ENCODE measurements at places on chromosomes 7 and 10. TPM values are rescaled to one million over a fixed set of nuclear protein-coding genes. Genes with fewer than 3 reads are reported as not detected.

GRCh38 chr10:78771260-78771659 is 297.5 kb upstream of the ZMIZ1 start:
- H3K27me3 ChIP-seq, result no peaks in the 10 kb centered on the region
- DNase-seq, result no peak
- H3K4me1 ChIP-seq, result no peaks in the 10 kb centered on the region
- no peak overlapping the region for H3K27ac ChIP-seq
- H3K4me3 ChIP-seq, result no peak overlapping the region
- H3K36me3 ChIP-seq, result no peaks in the 10 kb centered on the region

CLDN3 gene
- total RNA-seq, result 14.2 TPM

DNA sequence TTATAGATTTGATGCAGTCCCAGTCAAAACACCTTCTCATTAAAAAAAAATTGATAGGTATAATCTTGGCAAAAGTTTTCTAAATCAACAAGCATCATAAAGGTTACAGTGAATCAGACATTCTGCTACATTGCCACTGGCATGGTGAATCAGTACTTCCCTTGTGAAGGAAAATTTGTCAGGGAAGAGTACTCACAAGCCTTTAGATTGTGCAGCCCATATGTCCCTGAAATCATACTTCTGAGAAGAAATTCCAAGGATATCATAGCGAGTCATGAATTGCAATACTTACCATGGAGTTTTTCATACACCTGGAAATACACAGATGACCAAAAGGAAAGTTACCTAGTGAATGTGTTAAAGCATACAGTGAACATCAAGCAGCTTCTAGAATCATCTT is 17.2 kb downstream of the VSTM2A start:
- no peak overlapping the region for H3K27ac ChIP-seq
- DNase-seq, result no peak
- no peaks in the 10 kb centered on the region for H3K27me3 ChIP-seq
- H3K4me1 ChIP-seq, result no peaks in the 10 kb centered on the region
- H3K4me3 ChIP-seq, result no peak overlapping the region

- H3K36me3 ChIP-seq, result no peaks in the 10 kb centered on the region
- peaks cover 56% of the 10 kb centered on the region for H3K4me1 ChIP-seq
- DNase-seq, result no peak
- H3K4me3 ChIP-seq, result no peak overlapping the region
- no peak overlapping the region for H3K27ac ChIP-seq
Observed at GRCh38 chr7:111098926-111099250, 8.0 kb downstream of the LRRN3 start.

TRPV5 gene
- total RNA-seq, result not detected

OR2A1 gene
- total RNA-seq, result not detected

DNA sequence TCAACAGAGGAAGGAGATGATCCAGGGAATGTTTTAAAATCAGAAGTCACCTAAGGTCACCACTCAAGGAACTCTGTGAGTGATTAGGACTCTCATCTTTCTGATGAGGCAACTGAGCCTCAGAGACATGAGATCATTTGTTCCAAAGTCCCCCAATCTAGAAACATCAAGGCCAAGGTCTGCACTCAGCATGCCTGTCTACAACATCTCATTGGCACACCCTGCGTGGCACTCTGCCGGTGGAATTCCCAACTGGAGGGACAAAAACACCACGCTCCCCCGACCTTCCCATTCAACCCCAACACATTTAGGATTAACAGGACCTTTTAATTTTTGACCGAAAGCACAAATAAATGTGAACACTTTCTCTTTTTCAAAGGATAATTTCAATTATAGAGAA is 31.4 kb downstream of the CPXM2 start:
- no peak overlapping the region for H3K4me3 ChIP-seq
- H3K36me3 ChIP-seq, result no peaks in the 10 kb centered on the region
- no peaks in the 10 kb centered on the region for H3K4me1 ChIP-seq
- H3K27me3 ChIP-seq, result no peaks in the 10 kb centered on the region

OR9A2 gene
- total RNA-seq, result not detected

DNA sequence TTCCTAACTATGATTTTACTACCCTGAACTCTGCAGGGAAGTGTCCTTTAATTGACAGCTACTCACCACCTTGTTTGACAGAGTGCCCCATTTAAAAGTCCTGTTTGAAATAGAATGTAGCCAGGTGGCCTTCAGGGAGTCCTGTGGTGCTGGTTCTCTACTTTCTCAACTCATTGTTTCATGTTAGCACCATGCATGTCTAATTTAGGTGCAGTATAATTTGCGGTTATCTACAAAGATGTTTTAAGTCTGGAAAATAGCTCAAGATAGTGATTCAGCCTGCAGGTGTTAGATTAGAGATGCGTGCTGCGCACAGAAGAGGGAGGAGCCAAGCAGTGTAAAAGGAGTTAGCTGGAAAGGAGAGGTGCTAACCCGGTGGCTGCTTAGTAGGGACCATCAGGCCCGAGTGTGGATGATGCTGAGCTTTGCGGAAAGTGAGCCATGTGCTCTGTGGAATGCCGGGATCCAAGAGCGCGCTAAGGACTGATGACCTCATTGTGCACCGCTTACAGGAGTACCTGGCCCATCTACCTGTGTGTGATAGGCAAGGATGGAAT is 1.2 kb downstream of the CCM2 start:
- DNase-seq, result peak; percentile 46
- no peak overlapping the region for H3K27ac ChIP-seq
- peak overlapping the region; percentile 85 for H3K4me3 ChIP-seq
- no peaks in the 10 kb centered on the region for H3K36me3 ChIP-seq
- no peaks in the 10 kb centered on the region for H3K27me3 ChIP-seq

DNA sequence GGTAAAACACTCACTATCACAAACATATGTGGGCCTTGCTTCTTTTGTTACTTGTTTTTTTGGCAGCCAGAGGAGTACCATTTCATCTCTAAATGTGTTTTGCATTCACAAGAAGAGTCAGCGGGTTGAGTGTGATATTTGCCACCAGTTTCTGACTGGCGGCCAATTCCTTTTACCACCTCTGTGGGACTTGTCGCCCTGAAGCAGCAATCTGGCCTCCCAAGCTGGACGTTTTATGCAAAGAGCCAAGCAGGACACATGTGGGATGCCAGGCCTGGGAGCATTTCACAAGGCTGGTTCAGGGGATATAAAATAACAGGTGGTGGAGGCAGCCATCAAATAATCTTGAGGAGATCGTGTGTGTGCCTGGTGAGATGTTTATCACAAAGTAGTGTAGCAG is 61.8 kb upstream of the TRIL start:
- H3K4me1 ChIP-seq, result no peaks in the 10 kb centered on the region
- no peak for DNase-seq
- no peak overlapping the region for H3K4me3 ChIP-seq
- no peak overlapping the region for H3K27ac ChIP-seq

DNA sequence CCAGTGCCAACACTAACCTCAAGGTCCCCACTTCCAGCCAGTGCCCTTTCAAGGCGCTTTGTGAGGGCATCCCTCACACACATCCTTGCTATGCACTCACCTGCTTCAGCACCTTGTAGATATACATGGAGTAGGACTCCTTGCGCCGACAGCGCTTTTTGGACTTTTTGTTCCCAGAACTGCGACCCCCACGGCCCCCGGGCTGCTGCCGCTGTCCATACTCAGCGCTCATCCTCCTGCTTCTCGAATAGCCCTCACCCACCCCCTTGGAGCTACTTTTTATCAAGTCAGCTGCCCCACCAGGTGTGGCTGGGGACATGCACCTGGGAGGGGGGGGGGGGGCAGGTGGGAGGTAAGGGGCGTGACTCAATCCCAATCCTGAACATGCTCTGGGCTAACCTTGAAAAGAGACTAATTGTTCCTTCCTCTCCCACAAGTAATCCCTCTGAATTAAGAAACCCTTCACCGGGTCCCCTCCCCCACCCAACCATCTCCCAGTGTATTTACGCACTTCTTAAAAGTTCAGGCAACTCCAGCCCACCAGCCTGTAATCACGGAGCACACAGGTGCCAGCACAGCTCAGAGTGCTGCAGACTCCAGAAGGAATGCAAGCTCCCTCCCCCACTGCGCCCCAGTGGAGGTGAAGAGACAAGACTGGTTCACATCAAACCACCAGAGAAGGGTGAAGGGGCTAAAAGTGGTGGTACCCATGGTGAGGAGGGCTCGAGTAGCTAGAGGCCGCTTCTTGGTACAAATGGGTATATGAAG is at the start of gene H2BK1:
Gene H2BK1, minus strand, starts transcription at position 402 of the 768 bp plus-strand sequence. Its CDS starts 170 bp downstream, at position 232.
- DNase-seq, result peak; percentile 55
- H3K4me1 ChIP-seq, result peaks cover 18% of the 10 kb centered on the region
- H3K27ac ChIP-seq, result no peak within 1 kb of the TSS
- H3K4me3 ChIP-seq, result peak within 1 kb of the TSS; percentile 5
- H3K27me3 ChIP-seq, result peaks cover 10% of the 10 kb centered on the region
- no peaks in the 10 kb centered on the region for H3K36me3 ChIP-seq

- no peak overlapping the region for H3K4me3 ChIP-seq
- no peak overlapping the region for H3K27ac ChIP-seq
- H3K4me1 ChIP-seq, result no peaks in the 10 kb centered on the region
- no peaks in the 10 kb centered on the region for H3K27me3 ChIP-seq
- DNase-seq, result no peak
Observed at GRCh38 chr10:90788968-90789367, 68.9 kb downstream of the HTR7 start.

GSTO2 gene
- 7.6 TPM for total RNA-seq

GRCh38 chr7:42198974-42199668 is 37.9 kb downstream of the GLI3 start:
- H3K4me1 ChIP-seq, result peaks cover 40% of the 10 kb centered on the region
- no peaks in the 10 kb centered on the region for H3K27me3 ChIP-seq
- no peaks in the 10 kb centered on the region for H3K36me3 ChIP-seq
- H3K27ac ChIP-seq, result peak overlapping the region; percentile 24
- DNase-seq, result no peak

GRCh38 chr7:135317676-135318325 is 84.2 kb downstream of the STRA8 start:
- no peaks in the 10 kb centered on the region for H3K27me3 ChIP-seq
- DNase-seq, result no peak
- H3K36me3 ChIP-seq, result no peaks in the 10 kb centered on the region
- H3K4me1 ChIP-seq, result peaks cover 10% of the 10 kb centered on the region
- no peak overlapping the region for H3K4me3 ChIP-seq

DNA sequence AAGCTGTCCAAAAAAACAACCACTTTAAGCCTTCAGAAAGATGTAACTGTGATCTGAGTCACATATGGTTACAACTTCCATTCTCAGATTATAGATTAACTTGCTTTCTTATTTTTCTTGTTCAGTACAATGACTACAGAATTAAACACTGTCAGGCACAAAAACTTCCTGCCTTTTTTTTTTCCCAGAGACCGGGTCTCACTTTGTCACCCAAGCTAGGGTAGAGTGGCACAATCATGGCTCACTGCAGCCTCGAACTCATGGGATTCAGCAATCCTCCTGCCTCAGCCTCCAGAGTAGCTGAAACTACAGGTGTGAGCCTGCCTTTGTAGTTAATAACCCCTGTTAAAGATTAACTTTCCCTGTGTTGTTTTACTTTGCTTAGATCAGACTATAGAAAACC is 163.2 kb downstream of the AVL9 start:
- no peaks in the 10 kb centered on the region for H3K27me3 ChIP-seq
- peaks cover 6% of the 10 kb centered on the region for H3K4me1 ChIP-seq
- no peak overlapping the region for H3K27ac ChIP-seq

GRB10 gene
- total RNA-seq, result 33.9 TPM

- no peaks in the 10 kb centered on the region for H3K36me3 ChIP-seq
- DNase-seq, result no peak
- no peak overlapping the region for H3K27ac ChIP-seq
- H3K4me3 ChIP-seq, result no peak overlapping the region
- no peaks in the 10 kb centered on the region for H3K27me3 ChIP-seq
Observed at GRCh38 chr10:117928281-117928680, 118.5 kb downstream of the RAB11FIP2 start.

DNA sequence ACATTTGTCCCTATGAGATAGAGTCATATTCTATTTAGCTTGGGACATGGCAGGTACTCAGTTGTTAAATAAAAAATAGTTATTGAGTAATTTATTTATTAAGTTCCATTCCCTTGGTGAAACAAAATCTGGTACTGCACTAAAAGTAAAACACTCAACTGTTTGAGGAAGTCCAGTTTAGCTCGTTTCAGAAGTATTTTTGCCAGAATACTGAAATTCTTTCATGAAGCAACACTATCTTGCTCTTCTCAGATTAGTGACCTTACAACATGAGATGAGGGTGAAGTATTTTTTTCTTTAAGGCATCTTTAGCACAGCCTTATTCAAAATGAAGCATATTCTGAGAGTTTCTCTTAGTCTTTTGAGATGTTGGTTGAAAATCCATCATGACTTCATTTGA is 106.0 kb downstream of the ZNF365 start:
- DNase-seq, result no peak
- H3K27me3 ChIP-seq, result no peaks in the 10 kb centered on the region
- H3K36me3 ChIP-seq, result no peaks in the 10 kb centered on the region
- H3K4me1 ChIP-seq, result no peaks in the 10 kb centered on the region
- no peak overlapping the region for H3K4me3 ChIP-seq

DNA sequence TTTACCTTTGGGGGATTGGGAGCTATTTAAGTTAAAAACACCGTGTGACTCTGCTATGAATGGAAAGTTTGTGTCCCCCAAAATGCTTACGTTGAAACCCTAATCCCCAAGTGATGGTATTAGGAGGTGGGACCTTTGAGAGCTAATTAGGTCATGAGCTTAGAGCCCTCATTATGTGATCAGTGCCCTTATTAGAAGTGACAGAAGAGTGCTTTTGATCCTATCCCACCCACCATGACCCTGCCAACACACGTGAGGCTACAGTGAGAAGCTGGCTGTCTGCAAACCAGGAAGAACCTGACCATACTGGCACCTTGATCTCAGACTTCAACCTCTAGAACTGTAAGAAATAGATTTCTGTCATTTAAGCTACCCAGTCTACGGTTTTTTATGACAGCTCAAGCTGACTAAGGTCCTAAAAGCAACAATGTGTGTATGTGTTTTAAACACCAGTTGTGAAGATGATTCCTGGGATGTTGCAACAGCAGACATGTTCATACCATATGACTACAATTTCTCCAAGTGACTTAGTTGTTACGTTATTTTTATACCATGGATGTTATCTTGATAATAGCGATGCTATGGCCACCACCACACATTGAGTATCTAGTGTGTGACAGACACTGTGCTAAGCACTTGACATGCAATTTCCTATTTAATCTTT is 124.4 kb downstream of the PIP4K2A start:
- H3K4me1 ChIP-seq, result peaks cover 5% of the 10 kb centered on the region
- H3K27me3 ChIP-seq, result no peaks in the 10 kb centered on the region
- no peak overlapping the region for H3K27ac ChIP-seq
- H3K36me3 ChIP-seq, result no peaks in the 10 kb centered on the region
- DNase-seq, result peak; percentile 50
- H3K4me3 ChIP-seq, result no peak overlapping the region

IFIT1B gene
- not detected for total RNA-seq

POLR2J2 gene
- 2.6 TPM for total RNA-seq

- H3K27ac ChIP-seq, result no peak overlapping the region
- peaks cover 3% of the 10 kb centered on the region for H3K4me1 ChIP-seq
- H3K27me3 ChIP-seq, result no peaks in the 10 kb centered on the region
- H3K36me3 ChIP-seq, result no peaks in the 10 kb centered on the region
- no peak for DNase-seq
- H3K4me3 ChIP-seq, result no peak overlapping the region
Observed at GRCh38 chr10:7333961-7334641, 76.7 kb downstream of the SFMBT2 start.

GRCh38 chr10:103949728-103950127 is 17.2 kb upstream of the SLK start:
- no peak overlapping the region for H3K4me3 ChIP-seq
- no peaks in the 10 kb centered on the region for H3K27me3 ChIP-seq
- DNase-seq, result no peak
- no peaks in the 10 kb centered on the region for H3K36me3 ChIP-seq

FAM13C gene
- 3.1 TPM for total RNA-seq

ICA1 gene
- 5.8 TPM for total RNA-seq

- H3K27me3 ChIP-seq, result no peaks in the 10 kb centered on the region
- no peak overlapping the region for H3K4me3 ChIP-seq
- no peak for DNase-seq
- no peak overlapping the region for H3K27ac ChIP-seq
Observed at GRCh38 chr7:29071203-29071874, 75.0 kb downstream of the CPVL start.

All from neural progenitor cell (in vitro differentiated cells).